ENCODE measurements at places on chromosomes 4 and X. TPM values are rescaled to one million over a fixed set of nuclear protein-coding genes. Genes with fewer than 3 reads are reported as not detected.

The HS6ST2 gene
- under 0.01 TPM for total RNA-seq

The IL9R gene
- not detected for total RNA-seq

The FRMD7 gene
- total RNA-seq: not detected

The TRIML1 gene
- not detected for total RNA-seq

The TIMM8A gene
- total RNA-seq: 3.9 TPM

The EVC2 gene
- 12.7 TPM for total RNA-seq

The PRKX gene
- 23.0 TPM for total RNA-seq

The TCEAL7 gene
- 43.7 TPM for total RNA-seq

The PASD1 gene
- total RNA-seq: not detected

The GNRHR gene
- total RNA-seq: not detected

The UGT2B10 gene
- not detected for total RNA-seq

The MAGEE2 gene
- total RNA-seq: not detected

The TRPC5OS gene
- under 0.01 TPM for total RNA-seq

The COL25A1 gene
- total RNA-seq: 0.17 TPM

The OPN1MW gene
- not detected for total RNA-seq

The CFP gene
- 0.33 TPM for total RNA-seq

The DMRTC1 gene
- not detected for total RNA-seq

The ART3 gene
- total RNA-seq: not detected

The PTTG2 gene
- not detected for total RNA-seq

The CC2D2A gene
- 39.1 TPM for total RNA-seq

The ESX1 gene
- total RNA-seq: not detected

The PNCK gene
- total RNA-seq: 1.2 TPM

The CLDN22 gene
- total RNA-seq: not detected

The HMGN5 gene
- total RNA-seq: 1.6 TPM

The DGKK gene
- total RNA-seq: not detected
